ENCODE measurements at places on chromosomes 5 and 9. TPM values are rescaled to one million over a fixed set of nuclear protein-coding genes. Genes with fewer than 3 reads are reported as not detected.

FBP2 gene
- not detected for total RNA-seq

- no peaks in the 10 kb centered on the region for H3K4me1 ChIP-seq
- no peak overlapping the region for H3K27ac ChIP-seq
- H3K27me3 ChIP-seq = peaks cover 48% of the 10 kb centered on the region
- H3K4me3 ChIP-seq = no peak overlapping the region
- H3K36me3 ChIP-seq = no peaks in the 10 kb centered on the region
Observed at GRCh38 chr5:2158109-2158508, 275.4 kb upstream of the IRX4 start.

NRARP gene
- 24.5 TPM for total RNA-seq

DNA sequence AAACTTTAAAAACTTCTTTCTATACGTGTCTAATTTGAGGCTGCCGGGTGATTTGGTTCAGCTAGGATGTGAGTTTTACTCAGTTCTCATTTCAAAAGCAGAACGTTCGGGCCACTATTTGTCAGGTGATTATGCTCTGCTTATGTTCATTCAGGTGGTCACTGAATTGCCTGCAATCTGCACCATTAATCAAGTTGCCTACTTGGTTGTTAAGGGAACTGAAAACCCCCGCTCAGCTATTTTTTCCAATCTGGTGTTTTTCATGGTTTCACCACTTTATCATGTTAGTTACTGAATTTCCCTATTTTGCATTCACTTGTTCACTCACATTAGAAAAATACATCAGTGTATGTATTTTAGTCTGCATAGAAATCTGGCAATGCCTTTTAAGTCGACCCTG is 523.0 kb downstream of the CSNK1G3 start:
- no peaks in the 10 kb centered on the region for H3K4me1 ChIP-seq
- H3K27me3 ChIP-seq = no peaks in the 10 kb centered on the region
- DNase-seq = no peak
- H3K36me3 ChIP-seq = no peaks in the 10 kb centered on the region
- H3K4me3 ChIP-seq = no peak overlapping the region

SAP30L gene
- 27.5 TPM for total RNA-seq

DNA sequence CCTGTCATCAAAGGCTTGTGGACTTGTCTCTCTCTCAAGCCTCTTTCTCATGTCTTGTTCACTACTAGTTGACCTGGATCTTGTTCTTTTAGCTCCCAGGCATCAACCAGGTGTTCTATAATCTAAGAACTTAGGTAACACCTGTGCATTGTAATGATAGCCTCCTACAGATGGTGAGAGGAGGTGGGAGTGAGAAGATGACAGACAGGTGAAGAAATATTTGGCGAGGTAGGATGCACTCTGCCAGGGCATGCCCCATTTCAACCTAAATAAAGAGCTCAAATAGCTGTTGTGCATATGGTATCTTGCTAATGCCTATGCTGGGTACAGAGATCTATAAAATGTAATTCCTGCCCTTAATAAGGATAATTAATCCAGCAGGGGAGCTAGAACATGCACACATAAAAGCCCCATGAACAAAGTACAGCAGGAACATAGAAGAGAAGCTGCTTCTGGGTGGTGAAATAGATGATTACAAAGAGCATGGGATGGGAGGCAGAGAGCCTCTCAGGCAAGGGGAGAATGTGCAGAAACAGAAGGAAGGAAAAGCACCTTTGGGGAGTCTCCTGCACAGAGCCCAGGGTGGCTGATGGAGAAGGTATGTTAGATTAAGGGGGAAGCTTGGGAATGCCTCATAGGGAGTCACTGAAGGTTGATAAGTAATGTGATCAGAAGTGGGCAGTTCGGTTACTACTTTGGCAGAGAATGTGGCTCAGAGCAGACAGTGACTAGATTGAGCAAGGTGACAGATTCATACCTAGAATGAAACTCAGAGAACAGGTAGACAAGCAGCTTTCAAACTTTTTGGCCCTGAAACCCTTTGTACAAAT is 28.0 kb upstream of the PLIN2 start:
- H3K27ac ChIP-seq = peak overlapping the region; percentile 63
- H3K27me3 ChIP-seq = no peaks in the 10 kb centered on the region
- H3K4me1 ChIP-seq = peaks cover 20% of the 10 kb centered on the region
- no peaks in the 10 kb centered on the region for H3K36me3 ChIP-seq
- DNase-seq = peak; percentile 8

GRCh38 chr9:124780757-124781151 is 3.8 kb downstream of the OLFML2A start:
- H3K36me3 ChIP-seq = no peaks in the 10 kb centered on the region
- H3K4me3 ChIP-seq = no peak overlapping the region
- no peak overlapping the region for H3K27ac ChIP-seq

- peak; percentile 9 for DNase-seq
- 0 out of 2 replicates have a peak, but pooled peaks cover 2% of the 10 kb centered on the region for H3K27me3 ChIP-seq
- no peaks in the 10 kb centered on the region for H3K36me3 ChIP-seq
- no peak overlapping the region for H3K27ac ChIP-seq
Observed at GRCh38 chr9:137320555-137321384, 18.7 kb upstream of the NRARP start.

DNA sequence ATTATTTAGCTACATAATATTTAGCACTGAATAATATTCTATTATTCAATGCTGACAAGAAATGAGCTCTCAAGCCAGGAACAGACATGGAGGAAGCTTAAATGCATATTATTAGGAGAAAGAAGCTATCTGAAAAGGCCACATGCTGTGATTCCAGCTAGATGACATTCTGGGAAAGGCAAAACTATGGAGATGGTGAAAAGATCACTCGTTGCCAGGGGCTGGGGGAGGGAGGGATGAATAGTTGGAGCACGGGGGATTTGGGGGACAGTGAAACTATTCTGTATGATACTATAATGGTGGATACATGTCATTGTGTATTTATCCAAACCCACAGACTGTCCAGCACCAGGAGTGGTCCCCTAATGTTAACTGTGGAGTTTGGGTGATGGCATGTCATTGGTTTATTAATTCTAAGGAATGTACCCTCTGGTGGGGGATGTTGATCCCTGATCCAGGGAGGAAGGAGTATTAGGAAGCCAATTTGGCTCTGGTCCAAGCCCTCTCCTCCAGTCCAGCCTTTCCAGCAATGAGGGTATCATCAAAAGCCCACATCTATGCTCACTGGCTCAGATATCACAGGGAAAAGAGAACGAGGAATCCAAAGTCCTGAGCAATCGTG is 162.5 kb downstream of the COL23A1 start:
- no peak overlapping the region for H3K27ac ChIP-seq
- no peak overlapping the region for H3K4me3 ChIP-seq
- H3K4me1 ChIP-seq = no peaks in the 10 kb centered on the region

DBH gene
- total RNA-seq = not detected

DNA sequence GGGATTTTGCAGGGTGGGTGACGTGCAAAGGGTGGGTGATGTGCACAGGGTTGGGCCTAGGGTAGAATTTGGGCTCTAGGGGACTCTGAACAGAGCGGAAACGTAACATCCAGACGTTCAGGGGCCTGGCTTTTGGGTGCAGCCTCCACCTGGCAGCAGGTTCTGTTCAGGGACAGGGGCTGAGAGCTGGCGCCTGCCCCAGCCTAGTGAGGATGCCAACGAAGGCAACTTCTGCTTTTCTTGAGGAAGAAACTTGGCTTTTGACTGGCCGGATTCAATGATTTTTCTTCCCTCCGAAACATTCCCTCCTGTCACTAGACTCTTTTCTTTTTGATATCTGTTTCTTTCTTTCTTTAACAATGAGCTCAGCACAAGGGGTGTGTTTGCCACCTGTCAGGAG is 38.6 kb upstream of the SLC6A19 start:
- no peak for DNase-seq
- no peaks in the 10 kb centered on the region for H3K4me1 ChIP-seq
- no peaks in the 10 kb centered on the region for H3K36me3 ChIP-seq
- no peak overlapping the region for H3K4me3 ChIP-seq

SMIM33 gene
- not detected for total RNA-seq

Measured in K562 (cell line).